ENCODE measurements at places on chromosomes 7 and 10. TPM values are rescaled to one million over a fixed set of nuclear protein-coding genes. Genes with fewer than 3 reads are reported as not detected.

Gene FZD1
- 10.1 TPM for total RNA-seq

Gene C10orf71
- not detected for total RNA-seq

Gene NPC1L1
- 1.5 TPM for total RNA-seq

Gene C10orf95
- 3.2 TPM for total RNA-seq

Gene FAM180A
- not detected for total RNA-seq

Gene SLC13A1
- total RNA-seq: not detected

Gene GRID1
- total RNA-seq: 2.3 TPM

Gene CLRN3
- total RNA-seq: not detected

- no peak for DNase-seq
These were observed 106.4 kb upstream of the ARMC3 start for GRCh38 chr10:22821501-22821900.

- DNase-seq: no peak
These were observed 3.3 kb downstream of the GRID1 start for GRCh38 chr10:86363184-86363832.

DNA sequence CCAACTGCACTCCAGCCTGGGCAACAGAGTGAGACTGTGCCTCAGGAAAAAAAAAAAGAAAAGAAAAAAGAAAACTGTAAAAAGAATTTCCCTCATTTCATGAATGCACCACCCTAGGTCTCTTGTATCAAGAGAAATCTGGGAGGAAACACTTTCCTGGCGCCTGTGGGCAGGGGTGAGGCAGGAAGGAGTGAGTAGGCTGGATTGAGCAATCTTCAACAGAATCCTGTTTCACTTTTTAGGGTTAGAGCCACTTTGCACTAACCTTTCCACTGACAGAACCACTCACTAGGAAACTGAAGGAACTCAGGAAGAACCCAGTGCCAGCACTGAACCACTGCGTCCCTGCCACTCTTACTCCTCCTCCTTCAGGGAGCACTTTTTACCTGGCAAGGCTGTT, 282.1 kb downstream of the CCDC3 start:
- no peak for DNase-seq

GRCh38 chr7:16758631-16759611, 5.4 kb downstream of the TSPAN13 start:
- no peak for DNase-seq

- no peak for DNase-seq
These were observed 99.0 kb downstream of the RAB18 start for GRCh38 chr10:27603104-27603503.

DNA sequence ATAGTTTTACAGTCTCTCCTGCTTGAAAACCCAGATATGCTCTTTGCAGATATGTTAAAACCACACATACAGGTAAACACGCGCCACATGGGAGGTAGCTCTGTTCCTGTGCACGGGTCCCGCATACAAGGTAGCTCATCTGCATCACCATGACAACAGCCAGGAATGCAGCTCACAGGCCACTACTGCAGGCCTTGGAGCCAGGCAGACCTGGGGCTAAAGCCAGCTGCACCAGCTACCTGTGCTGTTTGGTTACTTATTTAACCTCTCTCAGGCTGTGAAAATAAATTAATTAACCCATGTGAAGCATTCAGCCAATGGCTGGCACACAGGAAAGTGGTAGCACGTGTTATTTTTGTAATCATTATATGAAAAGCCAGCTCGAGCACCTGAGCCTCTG, 428.3 kb downstream of the TNS3 start:
- no peak for DNase-seq

GRCh38 chr7:117972606-117973005, 99.4 kb upstream of the CTTNBP2 start:
- DNase-seq: no peak

DNA sequence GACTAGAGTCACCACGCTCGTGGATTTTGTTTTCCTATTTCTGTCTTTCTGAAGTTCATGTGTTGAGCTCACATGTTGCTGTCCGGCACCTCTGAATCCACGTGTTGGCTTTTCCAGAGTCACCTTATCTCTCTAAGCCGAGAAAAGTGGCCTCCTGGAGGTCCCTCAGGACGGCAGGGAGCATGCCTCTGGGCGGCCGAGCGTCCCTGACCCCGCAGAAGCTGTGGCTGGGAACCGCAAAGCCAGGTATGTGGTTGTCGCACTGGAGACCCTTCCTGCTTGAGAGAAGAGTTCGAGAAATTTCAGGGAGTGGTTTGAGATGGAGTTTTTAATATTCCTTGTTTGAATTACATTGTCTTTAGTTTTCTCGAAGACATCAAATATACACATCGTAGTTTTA, 12.6 kb downstream of the IQCE start:
- DNase-seq: no peak

GRCh38 chr7:23254051-23254681, 7.6 kb downstream of the GPNMB start:
- DNase-seq: no peak

DNA sequence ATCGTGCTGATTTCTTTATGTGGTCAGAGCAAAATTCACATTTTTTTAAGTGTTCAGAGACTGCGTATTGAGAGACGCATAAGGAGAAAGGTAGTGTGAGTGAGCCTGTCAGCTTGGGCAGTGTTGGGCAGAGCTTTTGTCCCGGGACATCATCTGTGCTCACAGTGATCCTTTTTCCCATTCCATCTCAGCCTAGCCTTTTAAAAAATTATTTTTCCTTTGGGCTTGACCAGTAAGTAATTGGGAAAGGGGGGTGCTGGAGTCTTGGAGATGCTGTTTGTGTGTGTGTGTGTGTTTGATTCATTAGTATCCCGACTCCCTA, 1.5 kb downstream of the NRF1 start:
- no peak for DNase-seq

- DNase-seq: no peak
These were observed 276.5 kb downstream of the PTPRN2 start for GRCh38 chr7:158310924-158311666.

- DNase-seq: no peak
These were observed 67.8 kb downstream of the NAMPT start for GRCh38 chr7:106216923-106217542.

DNA sequence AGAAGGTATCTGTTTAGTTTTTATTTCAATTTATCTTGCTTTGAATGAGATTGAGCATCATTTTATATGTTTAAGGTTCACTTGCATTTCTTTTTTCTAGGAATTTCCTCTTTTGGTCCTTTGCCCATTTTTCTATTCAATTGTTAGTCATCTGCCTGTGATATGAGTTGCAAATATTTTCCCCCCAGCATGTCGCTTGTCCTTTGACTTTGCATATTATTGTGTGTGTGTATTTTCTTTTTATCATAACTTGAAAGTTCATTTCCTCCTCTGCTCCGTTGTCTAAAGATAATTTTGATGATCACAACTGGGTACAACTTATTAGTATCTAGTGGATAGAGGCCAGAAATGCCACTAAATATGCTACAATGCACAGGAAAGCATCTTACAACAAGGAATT, 132.7 kb upstream of the MDFIC start:
- no peak for DNase-seq

DNA sequence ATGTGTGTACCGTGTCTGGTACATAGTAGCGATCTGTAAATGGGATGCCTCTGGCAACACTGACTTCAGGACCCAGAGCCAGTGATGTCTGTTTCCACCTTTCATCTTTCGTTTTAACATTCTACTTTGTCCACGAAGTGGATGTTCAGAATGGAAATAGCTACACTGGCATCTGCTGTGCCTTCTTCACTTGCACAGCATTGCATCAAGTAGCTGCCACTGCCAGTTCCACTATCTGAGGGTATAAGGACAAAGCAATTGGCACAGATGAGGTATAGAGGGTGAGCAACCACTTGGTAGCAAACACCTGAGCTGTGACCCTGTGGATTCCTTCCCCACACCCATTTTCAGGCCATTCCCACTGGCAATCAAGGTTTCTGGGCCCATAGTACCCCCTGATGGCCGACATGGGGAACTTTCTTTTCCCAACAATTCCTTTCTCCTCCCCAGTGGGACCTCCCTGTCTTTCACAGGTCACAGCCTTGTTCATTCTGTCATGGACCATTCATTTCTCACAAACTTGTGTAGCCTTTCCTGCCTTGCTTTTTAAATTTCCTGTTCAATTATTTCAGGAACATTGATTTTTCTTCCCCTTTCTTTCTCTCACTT, 4.0 kb downstream of the ITGA8 start:
- DNase-seq: no peak

GRCh38 chr7:121385800-121386179, 10.3 kb downstream of the FAM3C start:
- no peak for DNase-seq

DNA sequence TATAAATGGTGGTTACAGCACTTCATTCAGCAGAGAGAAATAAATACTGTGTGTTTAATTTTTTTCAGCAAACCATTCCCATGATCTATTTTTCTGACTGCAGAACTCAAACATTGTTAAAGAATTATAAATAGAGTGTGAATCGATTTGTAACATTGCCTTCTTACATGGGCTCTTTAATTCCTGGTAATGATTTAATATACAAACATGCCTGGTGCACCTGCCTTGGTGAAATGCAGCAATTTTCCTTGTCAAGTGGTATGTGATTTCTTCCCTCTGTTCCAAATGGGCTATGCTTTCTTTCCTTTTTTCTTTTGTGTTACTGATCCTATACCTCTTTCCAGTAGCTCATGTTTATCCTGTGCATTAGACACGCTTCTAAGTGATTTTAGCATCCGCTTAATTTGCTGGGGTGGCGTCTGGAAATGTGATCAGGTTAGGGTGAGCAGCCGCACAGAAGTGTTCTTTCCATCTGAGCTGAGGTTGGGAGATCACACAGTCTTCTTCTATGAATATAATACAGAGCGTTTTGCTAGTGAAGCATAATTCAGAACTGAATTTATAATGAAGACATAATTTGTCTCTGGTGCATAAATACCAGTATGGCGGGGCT, 94.3 kb upstream of the ITGB1 start:
- DNase-seq: no peak

DNA sequence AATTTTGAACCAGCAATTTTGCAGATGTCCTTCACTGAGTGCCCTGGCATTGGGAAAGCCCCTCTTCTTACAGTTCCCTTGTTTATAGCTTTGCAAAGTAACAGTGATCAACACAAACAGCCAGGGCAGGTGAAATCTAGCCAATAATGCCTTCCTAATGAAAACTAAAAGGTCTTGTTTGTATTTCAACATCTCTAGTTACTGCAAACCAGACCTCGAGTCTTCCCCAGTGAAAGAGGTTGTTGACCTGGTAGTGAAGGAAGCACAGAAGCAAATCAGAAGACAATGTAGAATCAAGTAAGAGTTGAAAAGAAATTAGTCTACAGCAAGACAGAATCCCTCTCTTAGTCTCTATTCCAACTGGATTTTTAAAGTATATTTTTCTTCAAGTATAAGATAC, 231.2 kb downstream of the SNX13 start:
- DNase-seq: no peak

DNA sequence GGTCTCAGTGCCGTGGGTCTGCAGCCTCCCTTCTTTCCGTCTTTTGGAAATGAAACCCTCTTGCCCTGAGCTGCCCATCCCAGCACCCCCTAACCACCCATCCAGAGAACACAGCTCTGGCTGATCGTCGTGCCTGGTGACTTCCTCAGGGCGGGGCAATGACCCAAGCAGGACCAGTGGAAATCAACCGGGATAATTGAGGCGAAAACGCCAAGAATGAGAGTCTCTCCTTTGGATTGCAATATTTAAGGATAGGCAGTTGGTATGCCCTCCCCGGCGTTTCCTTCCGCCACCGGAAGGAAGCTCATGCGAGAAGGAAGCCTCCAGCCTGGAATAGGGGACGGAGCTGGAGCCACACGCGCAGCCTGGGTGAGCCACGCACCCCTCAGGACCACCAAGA, 73.7 kb upstream of the PFKP start:
- DNase-seq: no peak

DNA sequence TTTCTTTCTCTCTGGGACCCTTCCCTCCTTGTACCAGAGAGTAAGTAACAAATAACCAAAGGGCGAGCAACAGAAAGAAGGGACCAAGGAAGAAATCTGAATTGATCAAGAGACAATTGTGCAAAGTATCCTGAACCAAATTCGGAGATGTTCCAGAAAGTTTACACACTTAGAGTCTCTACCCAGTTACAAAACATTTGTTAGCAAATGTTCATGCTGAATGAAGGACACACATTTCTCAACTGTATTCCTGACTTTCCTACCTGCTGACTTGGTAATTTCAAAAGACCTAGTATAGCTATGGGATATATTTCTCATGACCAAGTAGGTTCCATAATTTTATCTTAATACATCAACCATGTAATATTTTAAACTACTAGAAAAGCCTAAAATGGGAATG, 37.4 kb downstream of the LYZL1 start:
- no peak for DNase-seq

- no peak for DNase-seq
These were observed 217.2 kb upstream of the HDAC9 start for GRCh38 chr7:18278316-18278715.

DNA sequence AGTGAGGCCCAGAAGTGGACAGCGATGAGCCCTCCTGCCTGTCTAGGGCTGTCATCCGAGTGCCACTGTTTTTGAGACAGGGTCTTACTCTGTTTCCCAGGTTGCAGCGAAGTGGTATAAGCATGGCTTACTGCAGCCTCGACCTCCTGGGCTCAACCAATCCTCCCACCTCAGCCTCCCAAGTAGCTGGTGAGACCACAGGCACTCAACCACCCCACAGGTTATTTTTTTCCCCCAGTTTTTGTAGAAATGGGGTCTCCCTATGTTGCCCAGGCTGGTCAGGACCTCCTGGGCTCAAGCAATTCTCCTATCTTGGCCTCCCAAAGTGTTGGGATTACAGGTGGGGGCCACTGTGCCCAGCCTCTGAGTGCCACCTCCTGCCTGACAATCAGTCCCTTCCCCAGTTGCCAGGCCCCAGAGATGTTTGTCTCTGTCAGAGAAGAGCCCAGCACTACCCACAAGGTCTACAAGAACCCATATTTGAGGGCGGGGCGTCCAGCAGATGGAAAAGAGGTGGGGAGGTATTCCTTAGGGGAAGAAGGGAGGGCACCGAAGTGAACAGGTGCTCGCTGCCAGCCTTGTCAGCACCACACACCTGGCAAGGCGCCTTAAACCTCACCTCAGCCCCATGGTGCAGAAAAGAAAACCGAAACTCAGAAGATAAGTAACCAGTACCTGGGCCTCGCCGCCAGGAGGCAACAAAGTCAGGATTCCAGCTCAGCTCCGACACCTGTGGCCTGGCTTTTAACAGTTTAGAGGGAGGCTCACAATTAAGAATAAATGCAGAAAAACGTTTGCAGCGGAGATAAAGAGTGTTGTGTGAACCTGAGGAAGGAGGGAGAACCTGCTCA, 77.4 kb upstream of the ANLN start:
- no peak for DNase-seq

DNA sequence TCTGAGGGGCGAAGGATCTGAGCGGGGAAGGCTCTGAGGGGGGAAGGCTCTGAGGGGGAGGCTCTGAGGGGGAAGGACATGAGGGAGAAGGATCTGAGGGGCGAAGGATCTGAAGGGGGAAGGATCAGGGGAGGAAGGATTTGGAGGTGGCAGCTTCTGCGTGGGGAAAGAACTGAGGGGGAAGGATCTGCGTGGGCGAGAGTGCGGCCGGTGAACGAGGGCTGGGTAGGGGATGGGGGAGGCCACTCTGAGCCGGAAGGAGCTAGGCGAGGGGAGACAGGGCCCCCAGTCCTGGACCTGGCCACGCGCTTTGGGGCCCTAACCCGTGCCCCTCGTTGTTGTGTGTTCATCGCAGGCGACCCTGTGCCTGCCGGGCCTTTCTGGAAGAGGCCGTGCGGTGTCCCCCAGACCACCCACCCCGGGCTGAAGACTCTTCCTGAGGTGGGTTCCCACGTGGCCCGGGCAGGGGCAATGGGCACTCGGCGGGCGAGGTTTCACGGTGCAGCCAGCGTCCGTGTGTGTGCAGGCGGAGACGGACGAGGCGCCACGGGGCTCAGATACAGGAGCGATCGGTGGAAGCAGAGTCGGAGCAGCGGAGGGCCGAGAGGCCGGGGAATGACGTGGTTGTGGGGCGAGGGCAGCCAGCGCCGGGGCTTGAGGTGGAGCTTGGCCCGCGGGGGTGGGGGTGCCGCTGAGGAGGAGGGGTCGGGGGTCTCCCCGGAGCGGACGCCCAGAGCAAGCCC, 2.0 kb downstream of the CALY start:
- no peak for DNase-seq
